ENCODE measurements at places on chromosomes 7 and 10.

DNA sequence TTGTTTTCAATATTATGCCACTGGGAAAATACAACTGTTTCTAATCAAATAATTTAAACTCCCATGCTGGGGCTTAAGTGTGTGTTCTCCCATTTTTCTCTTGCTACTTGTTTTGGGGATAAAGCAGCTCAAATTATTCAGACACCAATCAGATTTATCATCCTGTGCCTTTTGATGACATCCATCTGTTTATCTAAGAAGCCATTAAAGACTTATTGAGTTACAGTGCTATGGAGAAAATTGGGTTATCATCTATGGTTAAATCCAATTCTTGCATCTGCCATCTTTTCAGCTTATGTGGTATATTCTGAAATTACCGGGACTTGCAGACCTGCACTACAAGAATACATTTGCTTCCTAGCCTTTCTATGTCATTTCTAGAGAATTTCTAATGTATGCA is 401.2 kb downstream of the GFRA1 start:
- no peak for DNase-seq

DNA sequence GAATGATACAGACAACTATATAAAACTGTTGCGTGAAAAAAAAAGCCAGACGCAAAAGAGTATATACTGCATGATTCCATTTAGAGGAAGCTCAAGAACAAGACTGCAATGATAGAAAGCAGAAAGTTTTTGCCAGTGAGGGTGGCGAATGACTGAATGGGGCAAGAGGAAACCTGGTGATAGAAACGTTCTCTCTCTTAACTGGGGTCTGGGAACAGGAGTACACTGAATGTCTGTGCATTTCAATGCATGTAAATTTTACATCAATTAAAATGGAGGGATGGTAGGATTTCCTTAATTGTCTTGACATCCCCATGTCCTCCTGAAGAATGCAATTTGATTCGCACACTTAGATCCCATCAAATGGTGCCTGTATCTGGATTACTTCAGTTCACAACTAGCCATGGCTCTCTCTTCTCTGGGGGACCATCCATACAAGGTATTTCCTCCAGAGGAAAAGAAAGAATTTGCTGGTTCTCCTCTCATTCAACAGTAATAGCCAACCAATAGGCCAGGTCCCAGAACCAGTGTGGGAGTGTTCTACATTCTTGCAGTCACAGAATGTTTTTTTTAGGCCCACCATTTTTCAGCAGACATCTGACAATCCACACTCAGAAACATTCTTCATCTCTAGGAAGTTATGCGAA is 221.0 kb upstream of the KLF14 start:
- DNase-seq, result no peak

GRCh38 chr10:23314835-23315239 is 29.8 kb downstream of the C10orf67 start:
- DNase-seq, result no peak

DNA sequence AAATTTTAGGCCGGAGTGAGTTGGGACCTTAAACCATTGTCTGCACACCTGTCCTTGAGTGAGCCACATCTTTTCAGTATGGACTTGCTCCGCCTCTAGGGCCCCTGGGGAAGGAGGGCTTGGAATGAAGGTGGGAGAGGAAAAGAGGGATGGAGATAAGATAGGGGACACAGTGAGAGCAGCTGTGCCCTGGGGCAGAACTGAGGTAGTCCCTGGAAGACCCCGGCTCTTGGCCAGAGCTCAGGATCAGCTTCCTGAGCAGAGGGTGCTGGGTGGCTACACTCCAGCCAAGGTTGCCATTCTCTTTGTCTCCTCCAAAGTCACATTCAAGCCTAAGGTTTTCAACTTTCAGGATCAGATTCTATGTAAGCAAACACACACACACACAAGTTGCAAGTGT is 82.0 kb downstream of the MKI67 start:
- no peak for DNase-seq

DNA sequence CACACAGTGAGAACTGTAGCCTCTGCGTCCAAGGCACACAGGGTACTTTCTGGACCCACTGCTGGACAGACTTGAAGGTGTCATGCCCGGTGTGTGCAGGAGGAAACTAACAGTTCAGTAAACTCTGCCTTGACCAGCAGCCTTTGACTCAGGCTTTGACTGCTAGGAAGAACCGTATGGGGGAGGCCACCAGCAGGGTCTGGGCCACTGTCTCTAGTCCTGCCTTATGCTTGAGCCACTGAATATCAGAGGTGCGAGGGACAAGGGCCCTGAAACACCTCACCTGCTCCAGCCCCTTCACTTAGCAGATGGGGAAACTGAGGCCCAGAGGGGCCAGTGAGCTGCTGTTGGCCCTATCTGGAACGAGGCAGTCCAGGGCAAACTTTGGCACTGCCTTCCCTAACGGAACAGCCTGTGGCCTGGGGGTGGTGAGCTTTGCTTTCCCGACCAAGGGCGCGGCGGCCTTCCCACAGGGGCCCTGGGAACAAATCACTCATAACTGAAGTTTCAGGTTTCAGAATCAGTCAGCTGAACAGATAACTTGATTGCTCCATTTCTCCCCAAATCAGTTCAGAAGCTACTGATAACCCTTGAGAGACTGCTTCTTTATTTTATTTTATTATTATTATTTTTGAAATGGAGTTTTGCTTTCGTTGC is 130.0 kb downstream of the FAM53B start:
- DNase-seq, result peak; percentile 49

GRCh38 chr10:11685787-11686218 is 56.4 kb upstream of the ECHDC3 start:
- no peak for DNase-seq

DNA sequence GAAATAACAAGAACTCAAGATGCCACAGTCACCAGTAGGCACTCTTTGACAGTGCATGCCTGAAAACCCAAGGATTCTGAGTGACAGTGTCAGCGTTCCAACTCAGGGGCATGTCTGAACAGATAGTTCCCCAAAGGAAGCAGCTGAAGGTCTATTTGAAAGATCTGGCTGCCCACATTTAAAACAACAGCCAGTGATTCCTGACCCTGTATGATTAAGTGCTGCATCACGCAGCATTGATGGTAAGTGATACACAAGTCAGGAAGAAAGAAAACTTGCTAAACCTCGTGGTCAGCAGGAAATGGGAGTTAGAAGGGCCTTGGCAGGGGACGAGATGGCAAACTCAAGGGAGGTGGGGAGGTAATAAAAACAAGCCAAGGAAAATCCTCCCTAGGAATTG is 1013.1 kb downstream of the TYW1 start:
- DNase-seq, result no peak

DNA sequence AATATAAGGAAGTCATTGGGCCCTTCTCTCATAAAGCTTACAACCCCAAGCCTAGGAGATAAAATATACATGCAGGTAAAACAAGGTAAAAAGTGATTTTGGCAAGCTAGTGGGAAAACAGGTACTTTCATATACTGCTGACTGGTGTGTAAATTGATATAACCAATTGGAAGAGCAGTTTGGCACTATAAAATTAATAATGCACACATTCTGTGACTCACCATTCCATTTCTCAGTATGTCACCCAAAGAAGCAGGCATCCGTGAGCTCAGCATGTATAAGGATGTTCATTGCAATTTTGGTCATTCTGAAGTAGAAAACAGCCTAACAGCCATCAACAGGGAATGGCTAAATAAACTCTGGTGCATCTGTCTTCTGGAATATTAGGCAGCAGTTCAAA is 2.9 kb downstream of the MACROH2A2 start:
- DNase-seq, result no peak

DNA sequence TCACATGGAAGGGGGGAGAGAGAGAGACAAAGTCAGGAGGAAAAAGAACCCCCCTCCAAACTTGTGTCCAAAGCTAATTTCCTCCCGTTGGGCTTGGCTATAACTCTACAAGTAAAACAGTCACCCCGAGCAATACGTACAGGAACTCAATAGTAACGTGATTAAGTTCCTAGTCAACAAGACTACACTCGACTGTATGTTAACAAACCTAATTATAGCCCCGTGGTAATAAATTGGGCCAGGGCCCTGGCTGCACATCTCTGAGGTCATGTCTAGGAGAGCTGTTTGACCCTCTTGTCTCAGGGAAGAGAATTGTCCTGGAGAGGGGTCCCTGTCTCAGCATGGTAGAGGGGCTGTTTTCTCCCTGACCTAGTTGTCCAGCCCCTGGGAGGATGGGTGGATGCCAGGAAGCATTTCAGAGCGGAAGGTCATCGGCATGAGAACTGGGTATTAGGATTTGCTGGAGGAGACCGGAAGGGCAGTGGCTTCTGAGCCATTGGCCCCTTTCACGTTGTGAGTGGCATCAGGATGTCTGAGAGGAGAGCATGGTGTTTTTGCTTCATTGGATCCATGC is 60.2 kb upstream of the COMTD1 start:
- no peak for DNase-seq

DNA sequence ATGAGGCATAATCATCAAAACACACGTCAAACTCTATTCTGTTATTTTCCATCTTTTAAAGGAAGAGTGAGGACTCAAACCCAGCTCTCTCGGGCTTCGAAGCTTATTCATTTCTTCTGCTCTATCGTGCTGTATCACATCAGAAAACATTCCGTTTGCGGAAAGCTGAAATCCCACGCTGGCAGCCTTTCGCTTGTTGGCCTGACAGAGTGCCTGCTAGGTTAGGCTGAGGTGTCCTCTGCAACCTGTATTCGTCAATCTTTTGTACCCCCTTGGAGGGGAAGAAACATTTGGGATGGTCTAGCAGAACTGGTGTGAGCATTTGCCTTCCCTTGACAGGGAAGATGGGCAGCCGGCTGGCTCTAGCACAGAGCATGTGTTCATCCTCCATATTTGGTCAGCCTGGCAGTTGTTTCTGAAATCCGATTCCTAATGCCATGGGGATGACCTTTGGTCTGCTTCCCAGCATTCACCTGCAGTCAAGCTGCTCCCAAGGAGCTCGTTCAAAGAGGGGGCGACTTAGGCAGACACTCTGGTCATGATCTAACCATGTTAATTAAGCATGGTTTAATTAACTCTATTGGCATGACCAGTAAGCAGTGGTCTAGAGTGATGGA is 55.2 kb downstream of the TACC2 start:
- no peak for DNase-seq

- DNase-seq, result no peak
Observed at GRCh38 chr10:70927189-70927943, 39.0 kb upstream of the PCBD1 start.

- peak; percentile 10 for DNase-seq
Observed at GRCh38 chr10:7409732-7410168, 1.1 kb downstream of the SFMBT2 start.
